ENCODE measurements at places on chromosomes 6 and 20.
A peak's percentile ranks its signal among the peaks of the same experiment; 100 is the strongest.

DNA sequence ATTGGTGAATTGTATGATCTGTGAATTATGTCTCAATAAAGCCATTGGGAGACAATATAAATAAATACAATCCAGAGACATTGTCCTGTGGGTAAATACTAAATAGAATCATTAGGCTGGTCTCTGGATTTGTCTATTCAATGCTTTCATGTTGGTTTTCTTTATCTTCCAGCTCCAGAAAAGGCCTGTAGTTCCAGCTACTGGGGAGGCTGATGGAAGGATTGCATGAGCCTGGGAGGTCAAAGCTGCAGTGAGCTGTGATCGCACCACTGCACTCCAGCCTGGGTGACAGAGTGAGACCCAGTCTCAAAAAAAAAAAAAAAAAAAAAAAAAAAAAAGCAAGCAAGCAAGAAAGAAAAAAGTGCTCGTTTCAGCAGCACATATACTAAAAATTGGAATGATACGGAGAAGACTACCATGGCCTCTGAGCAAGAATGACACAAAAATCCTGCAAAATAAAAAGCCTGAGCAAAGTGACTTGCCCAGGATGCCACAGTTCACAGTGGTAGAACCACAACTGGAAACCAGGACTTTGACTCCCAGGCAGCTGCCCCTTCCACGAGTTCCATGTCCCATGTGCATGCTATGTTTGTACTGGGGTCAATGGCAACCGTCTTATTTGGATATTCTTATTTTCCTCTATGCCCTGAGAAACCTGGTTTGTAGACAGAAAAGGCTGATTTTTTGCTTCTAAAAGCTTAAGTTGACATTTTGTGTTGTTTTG is 33.6 kb upstream of the GMPR start:
- DNase-seq: no peak

- DNase-seq: no peak
Observed at GRCh38 chr6:153090241-153090930, 40.7 kb downstream of the RGS17 start.

DNA sequence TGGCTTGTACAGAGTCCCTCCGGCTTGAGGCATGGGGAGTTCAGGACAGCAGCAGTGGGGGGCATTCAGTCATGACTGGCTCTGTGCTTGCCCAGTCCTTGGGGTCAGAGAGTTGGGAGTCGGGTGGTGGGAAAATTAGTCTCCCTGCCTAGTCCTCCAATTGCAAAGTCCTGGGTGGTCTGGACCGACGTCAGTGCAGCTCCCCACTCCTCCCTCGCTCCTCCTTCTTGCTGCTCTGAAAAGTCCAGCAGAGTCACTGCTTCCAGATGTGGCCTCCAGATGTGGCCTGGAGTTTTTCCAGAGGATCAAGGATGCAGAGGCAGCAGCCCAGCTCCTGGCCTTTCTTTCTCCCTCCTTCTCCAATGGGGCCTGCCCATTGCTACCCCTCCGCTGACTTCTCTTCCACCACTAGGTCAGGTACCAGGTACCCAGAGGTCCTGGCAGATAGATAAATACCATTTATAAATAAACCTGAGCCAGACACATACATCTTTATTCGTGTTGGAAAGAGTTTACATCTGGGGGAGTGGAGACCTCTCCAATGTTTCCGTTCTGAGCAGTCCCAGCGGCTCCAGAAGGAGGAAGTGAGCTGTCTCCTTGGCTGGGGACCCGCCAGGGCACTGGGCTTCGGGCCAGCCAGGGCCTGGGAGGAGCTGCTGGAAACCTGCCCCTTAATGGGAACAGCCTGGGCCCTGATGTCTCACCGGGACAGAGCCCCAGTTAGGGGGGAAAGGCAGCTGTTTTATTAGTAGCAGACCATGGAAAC is 49.0 kb upstream of the RNF24 start:
- DNase-seq: peak; percentile 29

DNA sequence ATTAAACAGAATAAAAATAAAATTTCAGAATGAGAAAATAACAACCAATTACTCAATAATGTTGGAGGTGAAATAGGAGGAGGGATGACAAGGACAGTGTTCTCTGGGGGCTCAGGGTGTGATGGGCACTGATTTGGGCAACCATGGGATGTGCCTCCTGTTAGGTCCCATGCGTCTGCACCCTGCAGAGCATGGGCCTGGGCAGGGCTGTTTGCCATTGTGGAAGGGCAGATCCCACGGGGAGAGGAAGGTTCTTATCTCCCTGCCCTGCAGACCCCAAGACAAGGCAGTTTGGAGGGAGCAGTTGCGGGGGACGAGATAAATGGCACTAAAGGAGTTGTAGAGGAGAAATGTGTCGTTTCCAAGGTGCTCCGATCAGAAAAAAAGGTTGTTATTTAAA is 206.3 kb downstream of the THBS2 start:
- no peak for DNase-seq

DNA sequence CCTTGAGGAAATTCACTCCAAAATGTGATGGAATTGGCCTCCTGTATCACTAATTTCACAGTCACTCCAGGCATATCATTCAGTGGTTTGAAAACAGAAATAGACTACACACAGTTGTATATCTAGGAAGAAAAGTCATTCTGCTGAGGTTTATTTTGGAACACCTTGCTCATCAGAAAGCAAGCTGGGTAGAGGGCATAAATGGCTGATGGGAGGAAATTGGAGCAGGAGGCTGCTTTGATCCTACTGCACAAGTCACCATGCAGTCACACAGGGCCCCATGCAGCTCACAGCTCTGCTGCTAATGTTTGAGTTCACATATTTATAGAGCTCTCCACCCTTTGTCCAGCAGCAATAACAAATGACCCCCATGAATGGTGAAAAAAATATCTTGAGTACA is 12.3 kb downstream of the NHLRC1 start:
- DNase-seq: no peak

DNA sequence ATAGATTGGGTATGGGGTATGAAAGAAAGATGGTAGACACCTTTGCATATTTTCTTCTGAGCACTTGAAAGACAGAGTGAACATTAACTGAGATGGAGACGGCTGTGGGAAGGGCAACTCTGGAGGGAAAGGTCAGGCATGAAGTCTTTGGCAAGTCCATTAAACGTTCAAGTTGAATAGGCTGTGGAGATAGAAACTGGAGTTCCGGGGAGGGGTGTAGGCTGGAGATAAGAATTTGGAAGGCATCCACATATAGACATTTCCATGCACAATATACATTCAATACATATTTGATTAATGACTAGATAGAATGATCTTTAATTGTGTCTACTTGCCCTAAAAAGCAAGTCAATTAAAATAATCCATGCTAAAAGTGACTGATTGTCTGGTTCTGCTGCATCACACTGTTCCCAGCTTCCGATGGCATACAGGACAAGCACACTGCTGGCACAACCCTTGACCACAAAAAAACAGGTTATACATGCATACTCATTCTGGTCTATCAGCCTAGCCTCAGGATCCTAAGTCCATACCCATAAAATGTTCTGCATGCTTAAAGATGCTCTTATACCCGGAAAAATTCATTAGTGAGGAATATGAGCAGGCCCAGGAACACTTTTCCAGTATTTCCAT is 1.9 kb upstream of the MYLK4 start:
- DNase-seq: no peak

DNA sequence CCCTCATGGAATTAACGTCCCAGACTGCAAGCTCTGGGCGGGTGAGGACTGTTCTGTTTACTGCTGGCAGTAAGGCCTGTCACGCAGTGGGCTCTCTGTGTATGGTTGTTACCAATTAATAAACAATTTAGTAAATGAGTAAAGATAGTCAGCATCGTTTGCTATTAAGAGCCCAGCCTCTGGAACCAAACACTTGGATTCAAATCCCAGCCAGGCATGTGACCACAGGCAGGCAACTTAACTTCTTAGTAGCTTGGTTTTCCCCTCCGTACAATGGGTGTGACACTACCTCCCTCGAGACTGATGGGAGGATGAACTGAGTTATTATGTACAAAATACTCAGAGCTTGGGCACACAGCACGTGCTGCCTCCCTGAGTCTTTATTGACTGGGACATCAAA is 137.7 kb upstream of the ARMC2 start:
- DNase-seq: no peak

- DNase-seq: no peak
Observed at GRCh38 chr6:73073238-73073637, 152.1 kb downstream of the KHDC1L start.
